ENCODE measurements at places on chromosomes 2 and 18.

DNA sequence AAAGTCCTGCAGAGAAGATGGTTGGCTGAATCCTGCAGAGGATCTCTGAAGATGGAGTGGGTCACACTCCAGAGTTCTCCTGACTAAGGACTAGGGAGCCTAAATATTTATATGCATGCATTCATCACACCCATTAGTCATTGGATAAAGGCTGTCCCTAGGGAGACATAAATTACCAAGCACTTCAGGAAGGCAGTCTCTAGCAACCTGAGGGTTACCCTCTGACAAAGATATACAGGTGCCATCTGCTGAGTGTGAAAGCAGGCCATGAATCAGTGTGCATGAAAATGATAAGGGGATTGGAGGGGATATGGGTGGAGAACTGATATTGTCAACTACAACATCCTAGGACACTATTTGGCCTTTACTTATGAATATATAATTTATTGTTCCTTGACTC is 294.8 kb upstream of the DDX18 start:
- no peak for DNase-seq
- H3K36me3 ChIP-seq, result no peaks in the 10 kb centered on the region
- H3K4me1 ChIP-seq, result no peaks in the 10 kb centered on the region
- no peak overlapping the region for H3K4me3 ChIP-seq
- H3K27me3 ChIP-seq, result no peaks in the 10 kb centered on the region

- H3K4me1 ChIP-seq, result no peaks in the 10 kb centered on the region
- H3K36me3 ChIP-seq, result no peaks in the 10 kb centered on the region
- DNase-seq, result no peak
Measured at GRCh38 chr18:75625966-75626365, 198.5 kb upstream of the SMIM21 start.

DNA sequence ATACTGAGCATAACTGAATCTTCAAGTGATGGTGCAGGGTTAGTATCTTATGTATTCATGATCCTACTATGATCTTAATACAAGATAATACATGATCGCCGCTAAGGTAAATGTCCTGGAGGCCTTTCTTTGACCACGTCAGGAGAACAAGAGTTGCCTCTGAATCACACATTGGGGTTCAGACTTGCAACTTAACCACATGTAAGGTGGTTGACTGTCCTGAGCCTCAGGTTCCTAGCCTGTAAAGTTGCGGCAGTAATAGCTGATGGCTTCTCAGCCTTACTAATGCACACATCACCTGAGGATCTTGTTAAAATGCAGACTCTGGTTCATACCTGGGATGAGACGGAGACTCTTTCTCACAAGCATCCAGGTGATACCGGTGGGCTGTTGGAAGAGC is 112.5 kb downstream of the MGAT5 start:
- no peaks in the 10 kb centered on the region for H3K36me3 ChIP-seq
- H3K4me1 ChIP-seq, result no peaks in the 10 kb centered on the region

- no peak overlapping the region for H3K4me3 ChIP-seq
- H3K36me3 ChIP-seq, result no peaks in the 10 kb centered on the region
- peaks cover 5% of the 10 kb centered on the region for H3K4me1 ChIP-seq
- H3K27ac ChIP-seq, result no peak overlapping the region
Measured at GRCh38 chr2:104856086-104856972, 2.4 kb downstream of the POU3F3 start.

- H3K4me1 ChIP-seq, result no peaks in the 10 kb centered on the region
- H3K27me3 ChIP-seq, result no peaks in the 10 kb centered on the region
- H3K27ac ChIP-seq, result no peak overlapping the region
- H3K4me3 ChIP-seq, result no peak overlapping the region
- no peaks in the 10 kb centered on the region for H3K36me3 ChIP-seq
Measured at GRCh38 chr2:133908171-133908570, 339.9 kb upstream of the NCKAP5 start.

DNA sequence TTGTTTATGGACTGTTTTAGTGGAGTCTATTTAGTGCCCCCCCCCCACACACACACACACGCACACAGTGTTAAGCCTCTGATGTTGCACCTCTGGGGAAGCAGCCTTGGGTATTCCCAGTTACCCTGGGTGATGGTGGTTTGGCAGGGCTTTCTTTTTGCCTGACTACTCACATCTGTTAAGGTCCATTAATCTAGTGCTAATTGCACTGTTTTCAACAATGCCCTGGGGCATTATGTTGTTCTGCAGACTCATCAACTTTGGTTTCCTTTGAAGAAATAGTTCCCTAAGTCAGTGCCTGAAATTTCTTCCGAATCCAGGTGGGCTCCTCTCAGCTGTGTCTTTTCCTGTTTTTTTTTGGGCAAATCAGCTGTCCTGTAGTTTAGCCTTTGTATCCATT is 34.7 kb downstream of the SPOPL start:
- H3K4me3 ChIP-seq, result no peak overlapping the region
- 0 out of 2 replicates have a peak, but pooled peaks cover 3% of the 10 kb centered on the region for H3K4me1 ChIP-seq
- no peaks in the 10 kb centered on the region for H3K36me3 ChIP-seq
- DNase-seq, result no peak
- no peak overlapping the region for H3K27ac ChIP-seq
- H3K27me3 ChIP-seq, result no peaks in the 10 kb centered on the region

- DNase-seq, result no peak
- H3K36me3 ChIP-seq, result no peaks in the 10 kb centered on the region
- no peaks in the 10 kb centered on the region for H3K27me3 ChIP-seq
- H3K4me1 ChIP-seq, result 0 out of 2 replicates have a peak, but pooled peaks cover 3% of the 10 kb centered on the region
- H3K4me3 ChIP-seq, result no peak overlapping the region
Measured at GRCh38 chr2:44429034-44429433, 67.3 kb downstream of the CAMKMT start.

DNA sequence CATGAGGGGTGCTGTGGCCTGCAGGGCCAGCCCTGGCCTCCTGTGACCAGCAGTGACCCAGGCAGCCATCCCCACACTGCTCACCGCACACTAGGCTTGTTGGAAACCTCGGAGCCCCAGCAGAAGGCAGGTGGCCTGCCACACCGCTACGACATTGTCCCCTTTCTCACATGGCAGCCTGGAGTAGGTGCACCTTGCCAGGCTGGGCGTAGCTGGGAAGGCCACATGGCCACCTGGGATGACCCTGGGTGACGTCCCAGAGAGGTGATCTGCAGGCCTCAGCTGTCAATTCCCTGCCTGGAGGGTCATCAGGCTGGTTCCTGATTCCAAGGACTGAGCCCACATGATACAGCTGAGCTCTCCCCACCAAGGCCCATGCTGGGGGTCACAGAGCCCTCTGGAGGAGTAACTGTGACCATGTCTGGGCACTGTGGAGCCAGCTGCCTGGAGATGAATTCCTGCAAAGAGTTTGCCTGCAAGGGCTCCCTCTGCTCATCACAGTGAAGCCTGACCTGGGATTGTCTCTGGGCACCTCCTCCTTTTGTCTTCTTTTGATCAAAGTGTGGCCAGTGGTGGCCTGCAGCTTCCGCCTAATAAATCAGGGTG is 119.6 kb upstream of the OTOS start:
- no peak overlapping the region for H3K4me3 ChIP-seq
- H3K27me3 ChIP-seq, result no peaks in the 10 kb centered on the region
- H3K36me3 ChIP-seq, result no peaks in the 10 kb centered on the region
- peaks cover 3% of the 10 kb centered on the region for H3K4me1 ChIP-seq

DNA sequence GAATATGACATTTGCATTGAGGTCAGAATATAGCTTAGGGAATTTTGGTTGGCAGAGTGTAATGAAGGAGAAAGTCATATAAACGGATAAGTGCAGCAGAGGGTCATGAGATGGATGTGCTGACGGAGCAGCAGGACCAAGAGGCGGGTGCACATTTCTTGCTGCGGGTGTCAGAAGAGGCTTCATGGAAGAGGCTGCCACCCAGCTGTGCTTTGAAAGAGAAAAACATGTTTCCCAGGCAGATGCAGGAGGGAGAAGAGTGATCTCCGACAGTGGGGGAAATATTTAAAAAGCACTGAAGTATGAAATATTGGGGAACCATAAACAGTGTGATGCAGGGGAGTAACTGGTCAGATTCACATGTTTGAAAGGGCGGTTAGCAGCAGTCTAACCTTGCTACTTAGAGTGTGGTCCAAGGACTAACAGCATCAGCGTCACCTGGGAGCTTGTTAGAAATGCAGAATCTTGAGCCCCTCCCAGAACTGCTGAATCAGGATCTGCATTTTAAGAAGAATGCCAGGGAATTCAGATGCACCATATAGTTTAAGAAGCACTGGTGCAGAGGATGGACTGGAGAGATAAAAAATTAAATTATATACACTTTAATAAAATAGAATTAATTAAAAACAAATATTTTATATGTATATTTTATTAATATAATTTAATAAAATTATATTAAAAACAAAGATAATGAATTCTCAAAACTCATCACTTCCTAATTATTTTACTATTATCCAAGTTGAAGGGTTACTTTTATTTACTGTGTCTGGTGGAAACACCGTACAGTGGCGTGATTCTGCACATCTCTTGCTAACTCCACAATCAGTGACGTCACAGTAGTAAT is 36.1 kb upstream of the SCYGR1 start:
- no peaks in the 10 kb centered on the region for H3K4me1 ChIP-seq
- H3K36me3 ChIP-seq, result no peaks in the 10 kb centered on the region
- no peak for DNase-seq
- H3K27me3 ChIP-seq, result no peaks in the 10 kb centered on the region
- no peak overlapping the region for H3K4me3 ChIP-seq
- H3K27ac ChIP-seq, result no peak overlapping the region

GRCh38 chr18:43680096-43680495 is 402.8 kb upstream of the SYT4 start:
- no peak for DNase-seq
- H3K4me3 ChIP-seq, result no peak overlapping the region
- H3K27me3 ChIP-seq, result no peaks in the 10 kb centered on the region
- no peak overlapping the region for H3K27ac ChIP-seq
- no peaks in the 10 kb centered on the region for H3K4me1 ChIP-seq
- no peaks in the 10 kb centered on the region for H3K36me3 ChIP-seq

- peaks cover 6% of the 10 kb centered on the region for H3K27me3 ChIP-seq
- no peaks in the 10 kb centered on the region for H3K36me3 ChIP-seq
- DNase-seq, result no peak
Measured at GRCh38 chr2:236552581-236553363, 16.9 kb upstream of the ACKR3 start.

DNA sequence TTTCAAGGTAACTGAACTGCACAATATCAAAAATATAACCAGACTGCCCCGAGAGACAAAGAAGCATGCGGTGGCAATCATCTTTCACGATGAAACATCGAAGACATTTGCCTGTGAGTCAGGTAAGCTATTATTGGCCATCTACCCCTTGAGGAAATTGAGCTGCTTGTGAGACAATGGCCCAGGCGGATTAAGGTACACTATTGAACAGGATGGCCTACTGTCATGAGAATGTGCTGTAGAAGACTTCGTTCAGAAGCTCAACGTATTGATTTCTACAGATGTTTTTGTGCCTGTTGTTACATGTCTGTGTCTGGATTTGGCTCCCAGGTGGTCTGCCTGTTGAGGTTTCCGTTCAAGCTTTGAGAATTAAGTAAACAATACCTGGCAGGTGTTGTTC is 198.7 kb downstream of the DOK6 start:
- H3K36me3 ChIP-seq, result no peaks in the 10 kb centered on the region
- H3K4me1 ChIP-seq, result no peaks in the 10 kb centered on the region
- H3K27me3 ChIP-seq, result no peaks in the 10 kb centered on the region
- no peak for DNase-seq
- no peak overlapping the region for H3K4me3 ChIP-seq
- no peak overlapping the region for H3K27ac ChIP-seq

DNA sequence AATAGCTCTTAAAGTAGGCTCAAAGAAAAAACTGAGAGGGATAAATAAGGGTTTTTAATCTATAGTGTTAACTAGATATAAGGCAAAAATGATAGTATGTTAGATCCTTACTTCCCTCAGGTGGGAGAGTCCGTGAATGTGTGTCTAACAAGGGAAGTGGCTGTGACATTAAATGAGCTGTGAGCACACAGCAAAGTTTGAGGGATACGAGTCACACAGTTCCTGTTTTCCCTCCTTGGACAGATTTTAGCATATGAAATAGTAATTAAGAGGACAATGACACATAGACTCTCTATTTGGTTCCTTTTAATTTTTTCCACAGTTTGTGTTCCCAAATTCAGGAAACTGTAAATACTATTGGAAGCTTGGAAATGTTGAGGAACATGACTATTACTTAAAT is 148.4 kb upstream of the CAVIN2 start:
- no peak for DNase-seq
- no peaks in the 10 kb centered on the region for H3K27me3 ChIP-seq
- H3K4me1 ChIP-seq, result no peaks in the 10 kb centered on the region
- H3K36me3 ChIP-seq, result no peaks in the 10 kb centered on the region
- no peak overlapping the region for H3K4me3 ChIP-seq

GRCh38 chr2:40244251-40244650 is 207.6 kb downstream of the SLC8A1 start:
- H3K27me3 ChIP-seq, result no peaks in the 10 kb centered on the region
- no peak for DNase-seq
- no peaks in the 10 kb centered on the region for H3K36me3 ChIP-seq
- no peak overlapping the region for H3K27ac ChIP-seq

DNA sequence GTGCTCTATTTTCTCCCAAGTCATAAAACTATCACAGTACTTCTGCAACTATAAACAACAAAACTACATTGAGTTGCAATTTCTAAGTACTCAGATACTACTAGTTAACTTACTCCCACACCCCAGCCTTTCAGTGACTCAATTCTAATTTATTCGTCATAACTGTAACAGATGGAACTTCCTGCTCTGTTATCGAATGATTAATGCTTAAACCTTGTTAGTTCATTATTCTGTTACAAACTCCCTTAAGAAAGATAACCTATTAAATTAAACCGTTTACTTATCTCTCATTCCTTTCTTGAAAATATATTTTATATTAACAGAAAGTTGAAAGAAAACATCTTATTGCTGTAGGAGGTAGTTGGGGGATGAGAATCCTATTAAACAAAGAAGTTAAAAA is 17.0 kb downstream of the TNFAIP6 start:
- no peaks in the 10 kb centered on the region for H3K27me3 ChIP-seq
- H3K27ac ChIP-seq, result peak overlapping the region; percentile 46
- H3K4me3 ChIP-seq, result no peak overlapping the region
- no peak for DNase-seq
- H3K36me3 ChIP-seq, result no peaks in the 10 kb centered on the region
- H3K4me1 ChIP-seq, result peaks cover 5% of the 10 kb centered on the region

- no peaks in the 10 kb centered on the region for H3K27me3 ChIP-seq
- H3K36me3 ChIP-seq, result no peaks in the 10 kb centered on the region
- H3K4me3 ChIP-seq, result no peak overlapping the region
- DNase-seq, result no peak
- H3K27ac ChIP-seq, result no peak overlapping the region
Measured at GRCh38 chr2:43841949-43842865, 3.4 kb downstream of the ABCG8 start.

GRCh38 chr2:128057334-128057733 is 29.5 kb upstream of the SAP130 start:
- no peaks in the 10 kb centered on the region for H3K36me3 ChIP-seq
- no peaks in the 10 kb centered on the region for H3K4me1 ChIP-seq
- no peak overlapping the region for H3K27ac ChIP-seq
- no peak overlapping the region for H3K4me3 ChIP-seq
- no peak for DNase-seq

DNA sequence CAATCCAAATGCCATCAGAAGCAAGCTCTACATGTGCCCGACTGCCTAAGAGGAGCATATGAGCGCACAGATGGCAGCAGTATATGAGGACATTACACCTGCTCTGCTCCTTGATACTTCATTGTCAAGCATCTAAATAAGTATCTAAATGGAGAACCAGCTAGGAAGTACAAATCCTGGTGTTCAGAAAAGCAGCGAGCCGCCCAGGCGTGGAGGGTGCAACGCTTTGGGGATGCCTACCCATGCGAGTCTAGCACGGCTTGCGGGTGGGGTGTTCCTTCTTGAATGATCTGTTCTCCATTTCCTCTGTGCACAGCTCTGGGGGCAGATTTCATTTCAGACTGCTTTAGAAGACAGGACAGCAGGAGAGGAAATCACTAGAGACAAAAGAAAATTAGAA is 63.0 kb upstream of the BCL2L11 start:
- no peak overlapping the region for H3K4me3 ChIP-seq
- no peaks in the 10 kb centered on the region for H3K4me1 ChIP-seq
- H3K36me3 ChIP-seq, result no peaks in the 10 kb centered on the region
- no peak for DNase-seq
- H3K27me3 ChIP-seq, result no peaks in the 10 kb centered on the region

Data from Panc1 (cell line).